Stimulated activated effector memory CD8-positive, alpha-beta T cell treated with anti-CD3 and anti-CD28 coated beads, Interleukin-12 subunit alpha, Interleukin-12 subunit beta, amount 100 ng/mL, for 72 hours (primary cell): ENCODE measurements at places on chromosomes 16 and 17.

DNA sequence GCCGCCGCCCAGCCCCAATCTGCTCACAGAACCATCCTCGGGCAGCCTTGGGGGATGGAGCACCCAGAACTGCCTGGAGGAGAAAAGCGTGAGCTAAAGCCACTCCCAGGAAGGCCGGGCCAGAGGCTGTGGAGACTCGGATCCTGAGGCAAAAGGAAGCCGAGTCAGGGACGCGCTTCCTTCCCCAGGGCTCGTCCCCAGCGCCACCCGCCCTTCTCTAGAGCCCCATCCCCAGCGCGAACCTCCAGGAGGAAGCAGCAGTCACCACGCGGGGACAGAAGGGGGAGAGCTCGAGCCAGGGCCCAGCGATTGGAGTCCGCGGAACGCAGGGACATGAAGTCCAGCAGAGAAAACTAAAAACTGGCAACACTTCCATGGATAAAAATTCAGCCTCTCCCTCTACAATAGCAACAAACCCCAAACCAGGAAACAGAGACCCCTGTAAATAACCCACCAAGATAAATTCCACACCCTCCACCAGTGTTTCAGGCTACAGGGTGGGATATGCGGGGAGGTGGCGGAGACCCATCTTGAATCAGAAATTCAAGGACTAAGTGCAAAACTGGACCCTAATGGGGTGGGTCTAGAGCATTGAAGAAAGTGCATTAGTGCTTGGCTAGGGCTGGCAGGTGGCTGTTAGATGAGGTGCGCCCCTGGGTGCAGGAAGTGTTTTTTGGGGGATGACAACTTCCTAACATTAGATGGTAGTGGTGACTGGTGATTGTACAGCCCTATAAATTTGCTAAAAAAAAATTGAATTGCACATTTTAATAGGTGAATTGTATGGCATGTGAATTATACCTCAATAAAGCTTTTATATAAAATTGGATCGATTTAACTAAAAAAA, 116.1 kb upstream of the METRNL start:
- DNase-seq, result no peak

DNA sequence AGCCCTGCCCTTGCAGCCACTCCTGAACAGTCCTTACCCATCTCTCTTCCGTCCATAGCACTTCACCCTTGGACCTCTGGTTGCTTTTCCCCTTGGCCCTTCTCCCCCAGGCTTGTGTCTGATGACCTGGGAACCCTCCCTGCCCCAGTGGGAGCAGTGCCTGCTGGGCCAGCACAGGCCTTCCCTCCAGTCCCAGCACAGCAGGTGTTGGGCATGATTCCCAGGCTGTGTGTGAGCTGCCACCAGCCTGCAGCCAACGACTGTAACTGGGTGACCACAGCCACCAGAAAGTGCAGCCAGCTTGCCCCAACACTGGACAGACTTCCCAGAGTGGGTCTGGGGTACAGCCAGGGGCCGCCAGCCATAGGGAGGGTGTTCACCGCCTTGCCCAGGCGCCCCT, 30.0 kb downstream of the CRAMP1 start:
- no peak for DNase-seq

GRCh38 chr17:37774504-37774903, 29.6 kb upstream of the HNF1B start:
- DNase-seq, result no peak

DNA sequence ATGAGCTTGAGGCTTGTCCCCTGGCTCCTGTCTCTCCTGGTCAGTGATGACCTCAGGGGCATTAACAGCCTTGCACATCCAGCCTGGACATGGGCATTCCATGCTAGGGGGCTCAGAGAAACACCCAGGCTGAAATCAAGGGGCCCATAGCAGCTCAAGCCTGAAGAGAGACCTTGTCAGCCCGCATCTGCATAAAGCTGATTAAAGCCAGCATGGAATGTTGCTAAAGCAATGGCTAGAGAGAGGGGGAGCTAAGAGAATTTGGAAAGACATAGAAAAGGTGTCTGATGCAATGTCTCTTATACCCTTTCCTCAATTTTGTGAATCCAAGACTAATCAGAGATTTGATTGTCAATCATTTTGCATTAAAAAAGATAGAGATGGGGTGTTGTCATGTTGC, 51.4 kb upstream of the WSCD1 start:
- DNase-seq, result no peak

DNA sequence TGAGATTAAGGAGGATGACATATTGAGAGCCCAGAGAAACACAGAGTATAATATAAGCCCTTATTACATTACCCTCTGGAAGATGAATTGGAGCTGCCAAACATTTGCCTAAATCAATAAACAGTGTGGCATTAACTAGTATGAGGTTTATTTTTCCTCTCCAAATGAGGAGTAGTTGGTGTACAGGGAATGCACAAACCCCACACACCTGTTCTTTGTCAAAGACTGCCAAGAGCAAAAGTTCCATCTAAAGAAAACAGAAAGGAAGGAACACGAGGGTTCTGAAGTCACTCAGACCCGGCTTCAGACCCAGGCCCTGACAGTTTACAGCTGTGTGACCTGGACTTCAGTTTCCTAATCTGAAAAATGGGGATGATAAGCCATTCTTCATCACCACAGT, 138.1 kb downstream of the SHISA9 start:
- no peak for DNase-seq

DNA sequence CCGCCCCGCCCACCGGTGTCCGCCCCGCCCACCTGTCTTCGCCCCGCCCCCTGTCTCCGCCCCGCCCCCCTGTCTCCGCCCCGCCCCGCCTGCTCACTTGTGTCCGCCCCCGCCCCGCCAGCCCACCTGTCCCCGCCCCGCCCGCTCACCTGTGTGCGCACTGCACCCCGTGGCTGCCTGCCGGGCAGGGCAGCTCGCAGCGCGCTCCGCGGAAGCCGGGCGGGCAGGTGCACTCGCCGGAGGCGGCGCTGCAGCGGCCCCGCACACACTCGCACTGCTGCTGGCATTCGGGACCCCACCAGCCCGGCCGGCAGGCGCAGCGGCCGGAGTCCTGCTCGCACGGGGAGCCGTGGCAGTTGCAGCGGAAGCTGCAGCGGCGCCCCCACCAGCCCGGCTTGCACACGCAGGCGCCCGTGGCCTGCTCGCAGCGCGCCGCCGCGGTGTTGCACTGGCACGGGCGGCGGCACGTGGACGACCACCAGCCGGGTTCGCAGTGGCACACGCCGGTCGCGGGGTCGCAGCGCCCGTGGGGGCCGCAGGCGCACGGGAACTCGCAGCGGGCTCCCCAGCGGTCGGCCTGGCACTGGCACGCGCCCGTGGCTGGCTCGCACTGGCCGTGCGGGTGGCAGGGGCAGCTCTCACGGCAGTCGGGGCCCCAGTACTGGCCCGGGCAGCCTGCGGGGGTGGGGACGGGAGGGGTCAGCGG, 2.1 kb downstream of the SCARF1 start:
- DNase-seq, result peak; percentile 38

DNA sequence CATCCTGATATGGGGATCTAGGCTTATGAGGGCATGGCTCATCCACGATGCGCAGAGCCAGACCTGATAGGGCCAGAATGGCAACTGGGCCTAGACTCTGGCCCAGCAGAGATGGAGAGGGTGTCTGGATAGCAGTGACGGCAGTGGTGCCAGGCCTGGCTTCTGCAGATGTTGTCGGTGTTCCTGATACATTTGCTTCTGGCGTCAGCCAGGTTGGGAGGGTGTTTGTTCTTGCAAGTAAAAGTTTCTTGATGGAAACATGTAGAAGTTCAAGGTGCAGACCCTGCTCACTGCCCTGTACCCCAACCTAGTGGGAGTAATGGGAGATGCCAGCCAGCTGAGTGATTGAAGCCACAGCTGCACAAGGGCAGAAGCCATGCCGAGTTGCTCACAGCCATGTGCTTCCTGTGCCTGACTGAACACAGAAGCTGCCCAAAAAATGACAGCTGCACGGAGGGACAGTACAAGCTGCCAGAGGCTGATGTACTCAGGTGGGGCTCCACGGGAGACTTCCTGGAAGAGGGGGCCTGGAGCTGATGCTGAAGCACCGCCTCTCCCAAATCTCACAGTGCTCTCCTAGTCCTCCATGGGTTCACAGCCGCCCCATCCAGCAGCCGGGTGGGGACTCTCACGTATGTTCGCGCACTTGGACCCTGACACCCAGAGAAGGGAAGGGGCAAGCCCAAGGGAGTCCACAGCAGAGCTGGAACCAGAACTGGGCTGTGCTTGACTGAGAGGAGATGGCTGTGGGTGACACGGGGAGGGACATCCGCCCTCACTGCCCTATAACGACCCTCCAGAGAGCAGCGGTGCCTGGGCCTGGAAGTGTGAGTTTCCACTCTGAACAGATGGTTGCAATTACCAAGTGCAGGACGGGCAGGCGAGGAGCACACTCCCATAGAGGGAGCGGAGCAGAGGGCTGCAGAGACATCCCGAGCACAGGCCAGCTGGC, 78.7 kb downstream of the N4BP1 start:
- no peak for DNase-seq

DNA sequence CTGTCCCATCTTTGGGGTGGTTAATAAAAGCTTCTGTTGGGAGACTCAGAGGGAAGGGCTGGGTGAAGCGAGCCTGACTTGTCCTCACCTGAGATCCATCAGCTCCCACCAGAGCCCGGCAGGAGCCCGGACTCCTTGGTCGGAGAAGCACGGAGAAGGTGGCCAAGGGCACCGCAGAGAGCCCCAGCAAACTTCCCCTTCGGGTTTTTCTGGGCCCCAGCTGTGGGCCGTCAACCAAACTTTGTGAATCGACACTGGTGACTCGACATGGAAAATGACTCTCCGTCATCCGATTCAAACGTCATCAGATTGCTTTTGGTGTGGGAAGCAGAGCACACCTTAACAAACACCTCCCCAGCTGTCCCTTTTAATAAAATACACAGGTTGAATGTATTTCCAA, 21.4 kb downstream of the ENPP7 start:
- DNase-seq, result no peak

- no peak for DNase-seq
Measured at GRCh38 chr16:75326333-75326732, 74.9 kb upstream of the BCAR1 start.

DNA sequence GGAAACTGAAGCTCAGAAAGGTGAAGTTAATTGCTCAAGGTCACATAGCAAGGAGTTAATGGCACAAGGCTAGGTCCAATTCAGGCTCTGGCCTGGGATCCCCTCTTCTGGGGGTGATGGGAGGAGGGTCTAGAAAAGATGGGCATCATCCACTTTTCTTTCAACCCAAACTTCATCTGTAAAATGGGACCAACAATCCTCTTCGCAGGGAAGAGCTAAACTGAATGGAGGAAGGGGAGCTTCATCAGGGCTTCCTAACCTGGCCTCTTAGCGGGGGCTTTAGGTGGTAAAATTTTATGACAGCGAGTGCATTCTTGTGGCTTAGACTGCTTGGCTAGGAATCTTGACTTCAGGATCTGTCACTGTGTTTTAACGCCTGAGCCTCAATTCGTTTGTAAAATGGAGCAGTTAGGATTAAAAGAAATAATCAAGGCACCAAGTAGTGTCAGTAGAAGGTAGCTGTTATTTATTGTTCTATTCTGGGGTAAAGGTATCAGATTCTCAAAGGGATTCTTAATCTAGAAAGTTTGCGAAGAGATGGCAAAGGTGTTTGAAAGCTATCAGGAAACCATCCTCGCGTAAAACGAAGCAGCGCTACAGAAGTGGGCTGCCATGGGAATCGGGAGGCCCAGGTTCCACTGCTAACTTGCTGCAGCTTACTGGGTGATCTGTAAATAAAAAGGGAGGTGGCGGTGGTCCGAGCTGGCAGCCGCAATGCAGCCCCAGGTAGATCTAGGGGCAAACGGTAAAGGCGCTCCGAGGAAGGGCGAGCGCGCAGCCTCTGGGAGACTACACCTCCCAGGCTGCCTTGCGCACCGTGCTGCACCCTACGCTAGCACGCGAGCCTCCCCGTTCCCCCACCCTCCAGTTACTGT, 1.5 kb upstream of the SRCAP start:
- no peak for DNase-seq

GRCh38 chr16:17335826-17336529, 134.8 kb downstream of the XYLT1 start:
- no peak for DNase-seq

DNA sequence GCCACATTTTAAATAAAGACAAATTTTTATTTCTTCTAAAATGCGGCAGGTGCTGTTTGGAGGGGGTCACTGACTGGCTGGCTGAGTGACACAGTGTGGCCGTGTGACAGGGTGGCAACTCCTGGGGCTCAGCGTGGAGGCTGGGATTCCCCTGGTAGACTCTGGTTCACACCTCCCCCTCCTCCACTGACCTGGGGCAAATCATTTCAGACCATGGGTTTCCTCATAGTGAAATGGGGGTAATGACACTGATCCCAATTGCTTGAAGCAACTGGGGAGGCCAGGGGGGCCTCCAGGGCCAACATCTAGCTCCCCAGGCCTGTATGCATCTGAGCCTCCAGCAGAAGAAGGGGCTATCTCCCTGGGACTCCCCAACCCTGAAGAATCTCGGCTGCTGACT, 6.6 kb downstream of the HSD11B2 start:
- DNase-seq, result no peak

- no peak for DNase-seq
Measured at GRCh38 chr17:77216486-77216885, 75.7 kb downstream of the SEC14L1 start.

DNA sequence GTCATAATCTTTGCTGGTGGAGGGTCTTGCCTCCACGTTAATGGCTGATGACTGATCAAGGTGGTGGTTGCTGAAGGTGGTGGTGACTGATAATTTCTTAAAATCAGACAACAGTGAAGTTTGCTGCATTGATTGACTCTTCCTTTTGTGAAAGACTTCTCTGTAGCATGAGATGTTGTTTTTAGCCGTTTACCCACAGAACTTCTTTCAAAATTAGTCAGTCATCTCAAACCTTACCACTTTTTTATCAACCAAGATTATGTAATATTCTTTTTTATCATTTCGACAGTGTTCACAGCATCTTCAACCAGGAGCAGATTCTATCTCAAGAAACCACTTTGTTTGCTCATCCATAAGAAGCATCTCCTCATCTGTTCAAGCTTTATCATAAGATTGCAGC, 5.9 kb downstream of the UQCRC2 start:
- no peak for DNase-seq

DNA sequence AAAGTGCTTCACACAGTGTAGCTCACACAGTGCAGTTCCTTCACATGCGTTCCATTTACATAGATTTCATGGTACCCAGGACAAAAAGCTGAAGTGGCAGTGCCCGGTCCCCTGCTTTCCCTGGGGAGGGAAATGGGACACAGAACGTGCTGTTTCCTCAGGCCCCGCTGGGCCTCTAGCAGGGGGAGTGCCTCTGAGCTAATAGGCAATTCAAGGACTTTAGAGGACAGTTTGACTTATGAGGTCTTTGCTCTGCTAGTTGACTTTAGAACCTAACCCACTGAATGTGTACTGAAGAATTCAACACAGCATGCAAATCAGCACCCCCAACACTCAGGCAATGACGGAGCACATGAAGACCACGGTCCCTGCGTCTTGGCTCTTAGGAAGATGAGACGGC, 6.8 kb downstream of the CDIP1 start:
- no peak for DNase-seq
